AG10803 (cell line): ENCODE measurements at places on chromosomes 6 and 20.

DNA sequence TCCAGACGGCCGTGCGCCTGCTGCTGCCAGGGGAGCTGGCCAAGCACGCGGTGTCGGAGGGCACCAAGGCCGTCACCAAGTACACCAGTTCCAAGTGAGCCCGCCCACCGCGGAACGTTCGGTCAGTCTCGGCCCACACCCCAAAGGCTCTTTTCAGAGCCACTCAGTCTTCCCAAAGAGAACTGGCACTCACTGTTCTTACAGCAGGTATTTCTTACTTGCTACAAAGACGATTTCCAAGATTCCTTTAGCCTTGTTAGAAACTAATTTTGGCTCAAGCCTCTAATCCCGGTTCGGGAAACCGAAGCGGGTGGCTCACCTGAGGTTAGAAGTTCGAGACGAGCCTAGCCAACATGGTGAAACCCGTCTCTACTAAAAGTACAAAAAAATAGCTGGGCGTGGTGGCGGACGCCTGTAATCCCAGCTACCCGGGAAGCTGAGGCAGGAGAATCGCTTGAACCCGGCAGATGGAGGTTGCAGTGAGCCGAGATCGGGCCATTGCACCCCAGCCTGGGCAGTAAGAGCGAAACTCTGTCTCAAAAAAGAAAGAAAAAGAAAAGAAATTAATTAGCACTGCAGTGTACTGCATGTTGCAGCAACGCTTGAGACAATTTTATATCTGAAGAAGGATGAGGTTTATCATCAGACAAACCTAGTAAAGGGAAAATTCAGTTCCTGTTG is 73.1 kb downstream of the OR2B2 start:
- peak; percentile 39 for DNase-seq

DNA sequence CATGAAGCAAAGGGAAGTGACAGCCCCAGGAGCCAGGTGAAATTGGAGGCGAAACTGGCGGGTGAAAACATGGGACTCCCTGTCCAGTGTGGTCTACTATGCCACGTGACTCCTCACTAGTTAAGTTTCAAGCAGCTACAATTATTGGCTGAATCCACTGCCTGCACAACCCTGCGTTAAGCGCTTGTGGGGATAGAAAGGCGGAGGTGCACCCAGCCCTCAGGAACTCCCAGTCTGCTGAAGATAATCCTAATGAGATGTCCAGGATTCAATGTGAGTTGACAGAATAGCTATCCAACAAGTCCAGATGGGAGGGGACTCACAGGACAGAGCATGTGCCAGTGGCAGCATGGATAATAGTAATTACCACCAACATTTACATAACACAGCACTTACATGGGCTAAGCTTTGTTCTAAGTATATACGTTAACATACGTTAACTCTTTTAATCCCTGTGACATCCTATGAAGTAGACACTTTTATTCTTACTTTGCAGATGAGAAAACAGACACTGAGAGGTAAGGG is 1.8 kb downstream of the MOCS1 start:
- no peak for DNase-seq

GRCh38 chr20:34389206-34389953 is 26.3 kb downstream of the ITCH start:
- peak; percentile 35 for DNase-seq

- DNase-seq, result no peak
Measured at GRCh38 chr20:24443436-24443835, 26.0 kb upstream of the SYNDIG1 start.

DNA sequence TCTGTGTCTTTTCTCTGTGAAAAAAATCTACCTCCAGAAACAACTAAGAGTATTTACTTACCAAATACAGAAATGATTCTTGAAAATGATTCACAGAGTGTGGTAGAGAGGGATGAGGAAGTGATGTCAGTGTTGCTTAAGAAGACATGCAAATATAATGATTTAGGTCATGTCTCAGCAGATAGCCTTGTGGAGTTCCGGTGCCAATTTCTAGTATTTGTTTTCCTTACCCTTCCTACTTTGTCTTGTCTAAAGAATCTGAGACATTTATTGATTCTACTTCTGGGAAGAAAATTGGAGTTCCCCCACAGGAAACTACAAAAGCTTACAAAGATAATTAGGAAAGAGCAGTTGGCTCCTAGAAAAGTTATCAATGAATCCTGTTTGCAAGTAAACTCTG is 68.8 kb downstream of the GJA1 start:
- peak; percentile 84 for DNase-seq

GRCh38 chr20:22732751-22733150 is 148.4 kb upstream of the FOXA2 start:
- no peak for DNase-seq

DNA sequence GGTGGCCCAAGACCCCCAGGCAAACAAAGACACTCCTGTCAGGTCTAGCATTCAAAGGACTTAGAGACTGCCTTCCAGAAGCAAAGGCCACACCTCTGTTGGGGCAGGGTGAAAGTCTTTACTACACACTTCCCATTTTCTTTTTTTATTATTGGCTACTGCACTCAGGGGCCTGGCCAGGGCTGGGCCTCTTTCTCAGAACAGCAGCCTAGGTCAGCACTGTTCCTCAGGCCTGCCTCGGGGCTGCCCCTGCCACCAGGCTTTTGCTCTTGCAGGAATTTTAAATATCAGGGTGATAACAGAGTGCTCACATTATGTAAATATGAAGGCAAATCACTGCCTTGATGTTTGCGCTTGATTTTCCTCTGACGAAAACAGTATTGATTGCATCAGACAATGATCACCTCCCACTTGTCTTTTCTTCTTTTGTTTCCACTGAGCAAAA is 18.5 kb downstream of the GSTA4 start:
- DNase-seq, result no peak

DNA sequence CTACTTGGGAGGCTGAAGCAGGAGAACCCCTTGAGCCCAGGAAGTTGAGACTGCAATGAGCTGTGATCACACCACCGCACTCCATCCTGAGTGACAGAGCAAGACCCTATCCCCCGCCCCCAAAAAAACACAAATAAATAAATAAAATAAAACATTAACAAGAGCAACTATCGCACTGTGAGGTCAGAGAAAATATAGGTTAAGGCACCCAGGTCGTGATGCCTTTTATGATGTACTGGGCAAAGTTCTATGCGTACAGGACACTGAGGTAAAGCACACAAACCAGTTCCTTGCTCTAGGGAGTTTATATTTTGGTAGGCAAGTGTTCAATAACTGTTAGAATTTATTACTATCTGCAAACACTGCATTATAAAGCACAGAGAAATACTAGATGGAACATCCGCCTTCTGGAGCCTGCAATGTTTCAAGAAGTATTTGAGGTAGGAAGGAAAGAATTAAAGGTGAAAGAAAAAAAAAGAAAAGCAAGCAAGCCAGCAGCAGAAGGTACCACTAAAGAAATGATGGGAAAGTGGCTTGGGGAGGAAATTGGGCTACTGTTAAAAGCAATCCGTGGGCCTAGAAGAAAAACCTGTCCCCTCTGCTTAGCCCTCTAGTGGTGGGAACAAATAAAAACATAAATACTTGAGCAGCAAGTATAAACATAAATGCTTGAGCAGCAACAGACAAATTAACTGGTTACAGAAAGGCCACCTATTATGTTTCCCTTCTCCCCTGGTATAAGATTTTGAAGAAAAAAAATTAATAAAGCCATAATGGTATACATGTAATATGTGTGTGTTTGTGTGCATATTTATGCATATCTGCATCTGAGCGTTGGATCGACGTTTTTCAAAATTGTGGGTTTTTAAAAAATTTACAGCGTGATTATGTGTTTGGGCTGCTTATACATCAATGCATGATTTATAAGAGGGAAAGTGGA is 128.0 kb downstream of the PHACTR1 start:
- DNase-seq, result peak; percentile 60

- peak; percentile 69 for DNase-seq
Measured at GRCh38 chr6:161023316-161023715, 31.7 kb downstream of the MAP3K4 start.

- no peak for DNase-seq
Measured at GRCh38 chr20:32480371-32481241, 104.5 kb downstream of the NOL4L start.

DNA sequence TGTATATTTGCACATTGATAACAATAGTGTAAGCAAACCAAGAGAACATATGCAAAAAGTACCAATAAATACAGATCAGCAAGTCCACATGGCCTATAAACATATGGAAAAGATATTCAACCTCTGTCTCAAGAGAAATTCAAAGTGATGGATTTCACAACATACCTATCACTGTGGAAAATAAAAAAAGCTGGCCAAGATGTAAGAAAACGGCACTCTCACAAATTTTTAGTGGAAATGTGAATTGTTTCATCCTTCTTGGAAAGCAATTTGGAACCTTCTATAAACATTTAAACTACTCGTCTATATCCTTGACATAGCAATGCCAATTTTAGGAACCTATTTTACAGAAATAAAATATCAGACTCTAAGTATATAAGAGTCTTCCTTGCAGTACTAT is 559.8 kb downstream of the QKI start:
- no peak for DNase-seq
